ENCODE measurements at places on chromosomes 2 and 18.

DNA sequence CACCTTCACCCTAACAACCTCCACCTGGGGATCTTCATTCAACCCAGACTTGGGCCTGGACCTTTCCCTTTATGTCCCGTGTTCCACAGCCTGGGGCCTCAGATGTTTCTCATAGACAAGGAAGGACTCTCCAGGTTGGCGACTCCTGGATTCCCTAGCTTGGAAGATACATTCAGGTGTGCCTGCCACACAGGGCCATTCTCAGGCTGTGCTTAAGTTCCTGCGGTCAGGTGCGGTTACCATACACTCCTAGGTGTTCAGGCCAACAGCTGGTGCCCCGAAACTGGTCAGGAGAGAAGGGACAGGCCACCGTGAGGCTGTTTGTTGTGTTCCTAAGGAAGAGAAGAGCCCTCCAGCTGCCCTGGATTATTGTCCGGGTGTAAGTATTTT, 15.6 kb downstream of the SLC4A3 start:
- no peak for DNase-seq
- peaks cover 12% of the 10 kb centered on the region for H3K4me1 ChIP-seq
- H3K4me3 ChIP-seq: no peak overlapping the region

- DNase-seq: peak; percentile 68
- H3K27me3 ChIP-seq: no peaks in the 10 kb centered on the region
- no peaks in the 10 kb centered on the region for H3K36me3 ChIP-seq
- H3K4me1 ChIP-seq: no peaks in the 10 kb centered on the region
- H3K4me3 ChIP-seq: peak overlapping the region; percentile 20
Observed at GRCh38 chr2:16608661-16609643, 56.7 kb downstream of the CYRIA start.

GRCh38 chr2:148122788-148123187, 101.9 kb downstream of the MBD5 start:
- no peaks in the 10 kb centered on the region for H3K4me1 ChIP-seq
- no peaks in the 10 kb centered on the region for H3K36me3 ChIP-seq
- H3K27ac ChIP-seq: no peak overlapping the region
- H3K27me3 ChIP-seq: no peaks in the 10 kb centered on the region
- H3K4me3 ChIP-seq: no peak overlapping the region
- peak; percentile 86 for DNase-seq

- H3K4me1 ChIP-seq: no peaks in the 10 kb centered on the region
- no peaks in the 10 kb centered on the region for H3K36me3 ChIP-seq
- DNase-seq: no peak
- no peak overlapping the region for H3K27ac ChIP-seq
Observed at GRCh38 chr18:68114989-68115388, 598.5 kb upstream of the DSEL start.

GRCh38 chr2:208819190-208819589, 412.6 kb downstream of the PTH2R start:
- H3K27me3 ChIP-seq: no peaks in the 10 kb centered on the region
- no peak overlapping the region for H3K4me3 ChIP-seq
- H3K36me3 ChIP-seq: no peaks in the 10 kb centered on the region
